ENCODE measurements at places on chromosomes 3 and 15.

- no peak for DNase-seq
Measured at GRCh38 chr3:180352261-180352660, 249.7 kb upstream of the TTC14 start.

- no peak for DNase-seq
Measured at GRCh38 chr3:161548301-161548700, 51.7 kb downstream of the OTOL1 start.

GRCh38 chr15:40582726-40583246 is 11.3 kb upstream of the KNL1 start:
- no peak for DNase-seq

- no peak for DNase-seq
Measured at GRCh38 chr3:64178419-64178818, 46.8 kb downstream of the PRICKLE2 start.

GRCh38 chr3:67901681-67902080 is 247.3 kb upstream of the SUCLG2 start:
- DNase-seq: no peak

DNA sequence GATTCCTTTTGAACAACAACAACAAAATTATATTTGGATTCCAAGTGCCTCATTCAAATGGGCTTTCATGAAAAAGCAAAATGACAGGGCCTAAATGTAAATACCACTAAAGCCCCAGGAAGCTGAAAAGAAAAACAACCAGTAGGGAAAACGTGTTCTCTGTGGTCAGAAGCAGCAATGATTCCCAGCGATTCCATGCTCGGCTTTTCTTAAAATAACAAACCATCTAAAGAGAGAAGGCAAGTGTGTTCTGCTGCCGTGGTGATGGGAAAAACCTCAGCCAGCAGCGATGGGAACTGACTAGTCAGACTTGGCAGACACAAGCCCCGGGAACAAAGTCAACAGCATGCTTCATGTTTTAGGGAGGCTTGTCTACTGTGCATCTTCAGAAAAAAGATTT is 153.6 kb downstream of the TNIK start:
- peak; percentile 77 for DNase-seq

DNA sequence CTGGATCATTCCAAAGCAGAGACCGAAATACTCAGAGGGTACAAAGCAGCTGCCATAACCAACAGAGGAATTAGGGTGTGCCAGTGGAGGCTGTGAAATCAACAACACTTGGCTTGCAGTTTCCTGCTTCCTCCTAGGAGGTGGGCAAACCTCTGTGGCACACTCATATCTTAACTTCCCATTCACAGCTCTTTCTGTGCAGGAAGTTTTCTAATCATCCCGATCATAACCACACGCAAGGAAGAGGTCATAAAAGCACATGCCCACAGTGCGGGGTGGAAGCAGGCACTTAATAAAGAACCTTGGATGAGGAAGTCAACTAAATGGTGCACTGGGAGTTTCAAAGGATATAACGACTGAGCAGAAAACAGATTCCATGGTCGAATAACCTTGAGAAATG is 5.1 kb downstream of the SCAMP2 start:
- DNase-seq: no peak

DNA sequence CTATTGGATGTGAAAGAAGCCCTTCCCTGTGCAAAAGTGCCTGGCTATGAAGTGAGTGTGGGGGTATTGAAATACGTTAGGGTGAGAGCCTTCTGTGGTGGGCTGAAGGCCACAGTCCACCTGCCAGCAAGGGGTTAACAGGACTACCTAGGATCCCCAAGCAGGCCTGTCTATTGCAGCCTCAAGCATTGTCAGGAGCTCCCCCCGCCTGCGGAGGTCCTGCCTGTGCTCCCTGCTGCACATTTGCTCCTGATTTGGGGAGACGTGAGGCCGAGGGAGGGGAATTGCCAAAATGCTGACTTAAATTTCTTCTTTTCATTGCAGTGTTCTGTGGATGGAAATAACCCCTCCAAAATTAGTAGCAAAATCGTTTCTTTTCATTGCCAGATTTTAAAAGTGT is 56.2 kb downstream of the GABRG3 start:
- no peak for DNase-seq

DNA sequence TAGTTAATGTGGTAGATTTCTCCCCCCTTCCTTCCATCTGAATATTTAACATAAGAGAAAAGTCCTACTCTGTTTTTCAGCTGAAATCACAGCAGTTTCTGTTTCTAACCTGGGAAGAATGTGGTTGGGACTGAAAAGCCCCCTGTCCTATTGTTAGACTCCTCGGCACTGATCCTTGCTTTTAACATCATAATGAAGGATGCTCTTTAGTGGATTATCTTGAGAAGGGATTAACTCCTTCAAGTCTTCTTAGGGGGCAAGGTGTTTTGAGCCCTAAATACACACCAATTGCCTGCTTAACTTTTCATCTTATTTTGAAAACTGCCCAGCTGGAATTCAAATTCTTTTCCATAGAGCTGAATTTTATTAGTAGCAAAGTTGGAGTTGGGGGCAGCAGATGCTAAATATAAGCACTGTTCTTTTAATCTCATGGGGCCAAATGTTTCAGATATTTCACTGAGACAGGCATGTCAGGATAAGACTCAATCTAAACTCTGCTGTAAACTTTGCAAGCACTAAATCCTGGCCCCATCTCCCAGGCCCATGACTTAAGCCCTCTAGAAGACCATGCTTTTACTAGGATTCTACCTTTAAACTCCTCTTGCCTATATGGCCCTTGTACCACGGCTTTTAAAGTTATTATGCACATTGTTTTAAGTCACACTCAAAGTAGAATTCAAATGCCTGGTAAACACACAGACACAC is 243.2 kb upstream of the NR2F2 start:
- DNase-seq: no peak

DNA sequence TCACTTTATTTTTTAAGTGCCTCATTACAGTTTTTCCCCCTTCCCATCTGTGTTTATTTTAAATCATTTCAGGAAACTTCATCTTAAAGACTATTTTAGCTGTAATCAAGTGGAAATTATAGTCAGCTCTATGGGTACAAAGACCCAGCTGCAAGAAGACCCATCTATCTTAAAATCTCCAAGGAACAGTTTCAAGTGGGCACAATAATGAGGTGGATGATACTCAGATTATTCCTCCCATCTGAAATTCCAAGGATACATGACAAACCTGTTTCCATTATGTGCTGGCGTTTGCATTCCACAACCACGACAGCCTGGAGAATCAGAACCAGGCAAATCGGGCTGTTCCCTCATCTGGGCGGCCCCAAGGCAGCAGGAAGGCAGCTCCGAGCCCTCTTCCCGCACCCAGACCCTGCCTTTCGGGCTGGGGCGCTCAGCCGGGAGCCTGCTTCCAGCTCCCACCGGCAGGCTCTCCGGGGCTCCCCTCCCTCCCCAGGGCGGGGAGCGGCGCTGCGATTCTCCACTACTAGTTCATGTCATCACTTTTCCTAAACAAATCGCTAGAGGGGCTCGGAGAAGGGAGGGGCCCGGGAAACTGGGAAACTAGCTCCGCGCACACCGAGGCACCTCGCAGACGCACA is at the start of gene MGLL:
TSS of gene MGLL (minus strand) at position 475 of the 641 bp plus-strand sequence. CDS start at position 278, 197 bp downstream.
- peak; percentile 65 for DNase-seq

- peak; percentile 51 for DNase-seq
Measured at GRCh38 chr15:96565266-96565665, 234.8 kb downstream of the NR2F2 start.

GRCh38 chr3:100532411-100532810 is 40.0 kb downstream of the TMEM45A start:
- no peak for DNase-seq

DNA sequence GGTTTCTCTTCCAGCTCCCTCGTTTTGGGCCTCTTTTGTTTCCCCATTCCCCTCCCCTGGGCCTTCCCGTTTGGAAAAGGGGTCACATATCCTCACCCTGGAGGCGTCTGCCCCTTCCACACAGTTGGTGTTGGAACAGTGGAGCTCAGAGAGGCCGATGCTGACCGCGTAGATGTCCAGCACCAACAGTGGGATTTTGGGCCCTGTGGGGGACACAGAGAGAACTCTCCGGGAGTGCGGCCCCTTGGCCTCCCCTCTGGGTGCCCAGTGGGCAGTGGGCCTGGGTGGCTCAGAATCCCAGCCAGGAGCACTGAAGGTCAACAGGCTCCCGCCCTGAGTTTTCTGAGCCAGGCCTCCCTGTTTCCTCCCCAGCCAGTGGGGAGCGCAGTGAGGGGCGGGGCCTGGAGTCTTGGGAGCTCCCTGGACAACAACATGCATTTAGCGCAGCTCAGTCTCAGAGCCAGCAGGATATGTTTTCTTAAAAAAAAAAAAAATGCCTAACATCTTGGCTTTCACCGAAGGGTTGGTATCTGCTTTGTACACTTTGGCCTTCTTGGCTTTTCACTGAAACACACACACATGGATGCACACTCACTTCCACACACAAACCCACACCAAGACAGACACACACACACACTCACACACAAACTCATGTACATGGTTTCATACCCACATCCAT is 670 bp upstream of the ISLR start:
- peak; percentile 71 for DNase-seq

DNA sequence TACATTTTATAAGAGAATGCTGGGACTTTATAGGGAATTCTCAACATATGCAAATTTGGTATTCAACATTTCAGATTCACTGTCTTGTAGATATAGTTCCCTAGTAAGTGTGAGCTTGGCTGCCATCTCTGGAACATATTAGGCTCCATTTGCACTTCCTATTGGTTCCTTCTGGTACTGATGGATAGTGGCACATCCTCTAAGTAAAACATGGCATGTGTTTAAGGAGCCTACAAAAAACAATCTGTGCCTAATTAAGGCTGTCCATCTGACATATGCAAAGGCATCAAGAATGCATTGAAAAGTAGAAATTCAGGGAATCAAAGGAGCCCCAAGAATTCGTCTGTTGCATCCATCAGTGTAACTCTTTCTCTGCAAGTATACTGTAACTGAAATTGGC is 344.1 kb downstream of the UNC13C start:
- DNase-seq: no peak

GRCh38 chr3:68007621-68008226 is 353.3 kb upstream of the SUCLG2 start:
- DNase-seq: no peak

- no peak for DNase-seq
Measured at GRCh38 chr15:50098545-50098944, 20.5 kb downstream of the ATP8B4 start.

DNA sequence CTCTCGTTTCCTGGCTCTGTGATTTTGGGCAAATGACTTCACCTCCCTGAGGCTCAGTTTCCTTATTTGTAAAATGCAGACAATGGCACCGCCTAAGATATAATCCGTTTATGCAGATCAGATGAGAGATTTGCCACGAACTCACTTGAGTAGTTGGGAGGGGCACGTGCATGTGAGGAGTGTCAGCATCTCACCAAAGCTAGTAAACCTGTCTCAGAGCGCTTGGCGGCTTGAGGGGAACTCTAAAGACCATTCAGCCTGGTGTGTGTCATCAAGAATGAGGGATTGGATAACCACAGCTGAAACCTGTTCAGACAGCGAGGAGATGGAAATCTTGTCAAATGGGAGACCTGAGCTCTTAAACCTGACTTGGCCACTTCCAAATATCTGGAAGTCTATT is 48.7 kb downstream of the BDH1 start:
- no peak for DNase-seq

- DNase-seq: no peak
Measured at GRCh38 chr3:112132975-112133448, at the start of gene GCSAM. GCSAM (minus strand) TSS chr3:112133248; CDS start chr3:112133120, 128 bp downstream.

- DNase-seq: no peak
Measured at GRCh38 chr3:18036450-18036815, 294.0 kb upstream of the TBC1D5 start.

DNA sequence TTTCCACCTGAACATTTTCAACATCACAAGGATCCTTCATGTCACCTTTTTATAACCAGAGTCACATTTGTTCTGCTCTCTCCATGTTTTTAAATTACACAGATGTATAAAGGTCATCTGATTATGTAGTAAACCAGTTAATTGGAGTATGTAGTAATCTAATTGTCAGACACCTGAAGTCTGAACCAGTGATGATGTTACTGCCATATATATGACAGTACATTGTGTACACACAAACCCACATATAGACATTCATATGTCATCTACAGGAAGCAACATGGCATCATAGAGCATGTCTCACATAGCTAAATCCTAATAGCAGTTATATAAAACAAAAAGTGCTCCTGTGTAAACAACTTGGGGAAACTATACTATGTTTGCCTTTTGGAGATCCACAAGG is 95.9 kb upstream of the PRR23C start:
- DNase-seq: no peak

- peak; percentile 6 for DNase-seq
Measured at GRCh38 chr3:98457543-98457942, 5.5 kb upstream of the OR5K1 start.

DNA sequence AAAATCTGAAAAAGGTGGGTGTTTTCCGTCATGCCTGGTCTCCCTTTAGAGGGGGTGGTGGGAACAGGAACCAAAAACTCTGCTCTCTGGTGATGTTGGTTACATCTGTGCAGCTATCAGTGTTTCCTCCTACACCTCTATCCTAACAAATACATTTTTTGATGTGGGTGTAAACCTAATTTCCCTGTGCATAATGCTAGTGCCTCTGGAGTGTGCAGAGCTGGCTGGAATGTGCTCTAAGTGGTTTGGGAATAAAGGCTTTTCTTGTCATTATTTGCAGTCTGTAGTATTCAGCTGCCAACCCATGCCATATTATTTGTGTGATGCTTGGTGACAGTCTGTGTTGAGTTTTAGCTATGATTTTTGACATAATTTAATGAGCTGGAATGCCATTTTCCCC is 547.6 kb downstream of the NLGN1 start:
- no peak for DNase-seq

Data from SJCRH30 (cell line).